ENCODE measurements at places on chromosomes 3 and 15.

DNA sequence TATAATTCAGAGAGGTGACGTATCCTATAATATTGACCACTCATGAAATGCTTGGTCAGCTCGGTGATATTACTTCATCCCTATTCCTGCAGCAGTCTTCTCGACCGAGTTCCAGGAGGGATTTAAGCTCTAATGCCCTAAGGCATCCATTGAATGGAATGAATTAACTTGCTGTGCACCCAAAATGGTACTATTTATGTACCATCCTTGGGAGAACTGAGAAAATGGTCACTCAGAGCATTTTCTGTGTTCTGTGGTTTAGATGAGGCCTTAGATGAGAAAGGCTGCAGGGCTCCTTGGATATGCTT, 638 bp downstream of the BLOC1S6 start:
- DNase-seq = no peak

DNA sequence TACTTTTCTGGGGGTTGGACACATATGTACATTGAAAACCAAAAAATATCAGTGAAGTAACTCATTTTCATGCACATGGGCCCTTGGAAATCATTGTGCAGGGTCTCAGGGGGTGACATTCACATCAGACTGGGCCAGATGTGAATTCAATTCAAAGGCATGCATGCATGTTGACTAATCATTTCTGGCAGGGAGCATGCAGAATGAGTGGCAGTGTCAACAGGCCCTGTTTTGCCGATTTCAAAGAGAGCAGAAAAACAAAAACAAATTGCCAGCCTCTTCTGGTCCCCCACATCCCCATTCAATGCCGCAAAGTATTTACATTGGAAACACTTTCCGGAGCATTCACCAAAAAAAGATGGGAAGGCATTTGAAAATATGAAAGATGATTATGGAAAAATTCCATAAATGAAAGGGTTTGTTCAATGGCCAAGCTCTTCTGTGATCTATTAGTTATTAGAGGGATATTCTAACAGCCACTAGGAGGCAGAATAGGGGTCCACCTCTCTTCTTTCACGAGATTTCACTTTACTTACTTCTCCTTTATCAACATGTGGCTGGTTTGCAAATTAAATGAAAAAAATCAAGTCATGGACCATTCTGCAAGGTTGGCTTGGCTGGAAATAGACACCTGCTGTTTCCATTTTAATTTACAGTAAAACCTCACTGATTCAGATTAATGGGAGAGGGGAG, 119.9 kb upstream of the FEZF2 start:
- no peak for DNase-seq

- DNase-seq = no peak
Observed at GRCh38 chr3:13197281-13197680, 124.1 kb upstream of the IQSEC1 start.

- DNase-seq = no peak
Observed at GRCh38 chr15:47514200-47514652, 203.1 kb upstream of the SEMA6D start.

DNA sequence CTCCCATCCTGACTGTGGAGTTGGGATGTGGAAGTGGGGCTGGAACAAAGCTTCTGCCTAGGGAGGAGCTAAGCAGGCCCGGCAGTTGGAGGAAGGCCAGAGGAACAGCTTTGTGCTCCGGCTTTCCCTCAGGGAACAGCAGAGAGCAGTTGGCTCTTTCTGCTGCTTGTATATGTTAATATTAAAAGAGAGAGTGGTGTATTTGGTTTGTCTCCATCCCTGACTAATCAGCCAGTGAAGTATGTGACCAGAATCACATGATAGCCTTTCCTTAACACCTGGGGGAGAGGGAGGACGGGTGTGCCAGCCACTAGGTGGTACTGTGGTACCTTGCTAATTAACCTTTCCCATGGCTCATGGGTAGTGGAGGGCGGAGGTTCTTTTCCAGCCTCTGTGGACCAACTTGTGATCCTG, 10.0 kb downstream of the EIF2B5 start:
- DNase-seq = no peak

DNA sequence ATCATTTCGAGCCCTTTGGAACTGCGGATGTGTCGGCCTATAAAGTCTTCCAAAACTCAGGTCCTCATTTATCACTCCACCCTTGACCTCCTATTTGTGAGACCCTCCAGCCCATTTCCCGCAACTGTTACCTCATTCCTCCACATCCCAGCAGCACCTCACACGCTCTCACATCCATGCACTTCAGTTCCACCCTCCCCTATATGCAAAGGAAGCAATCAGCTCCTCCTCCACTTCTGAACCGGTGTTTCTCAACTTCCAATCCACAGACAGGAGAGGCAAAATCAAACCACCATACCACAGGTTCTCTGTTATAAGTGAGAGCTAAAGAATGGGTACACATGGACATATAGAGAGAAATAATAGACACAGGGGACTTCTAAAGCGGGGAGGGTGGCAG, 36.7 kb upstream of the MECOM start:
- DNase-seq = no peak

DNA sequence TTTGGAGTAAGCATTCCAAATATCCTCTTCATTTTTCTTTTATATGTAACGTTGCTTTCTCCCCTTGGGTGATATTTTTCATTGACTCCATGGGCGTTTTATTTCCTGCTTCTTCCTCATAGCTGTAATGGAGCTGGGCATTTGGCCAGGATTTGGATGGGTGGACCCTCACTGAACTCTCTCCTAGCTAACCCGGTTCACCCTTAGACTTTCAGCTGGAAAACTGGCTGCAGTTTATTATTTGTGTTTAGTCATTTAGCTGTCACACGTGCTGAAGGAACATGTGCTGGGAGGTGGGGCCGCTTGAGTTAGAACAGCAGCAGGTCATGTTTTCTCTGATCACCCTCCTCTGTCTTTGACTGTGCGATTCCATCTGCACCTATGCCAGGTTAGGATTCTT, 407.6 kb downstream of the ZIC1 start:
- DNase-seq = no peak

- no peak for DNase-seq
Observed at GRCh38 chr3:32432711-32433530, 41.3 kb downstream of the CMTM7 start.

All from stimulated activated CD4-positive, alpha-beta T cell treated with anti-CD3 and anti-CD28 coated beads, Interleukin-15, amount 100 ng/mL, for 1 hour (primary cell).